ENCODE measurements at places on chromosomes 11 and 22.

DNA sequence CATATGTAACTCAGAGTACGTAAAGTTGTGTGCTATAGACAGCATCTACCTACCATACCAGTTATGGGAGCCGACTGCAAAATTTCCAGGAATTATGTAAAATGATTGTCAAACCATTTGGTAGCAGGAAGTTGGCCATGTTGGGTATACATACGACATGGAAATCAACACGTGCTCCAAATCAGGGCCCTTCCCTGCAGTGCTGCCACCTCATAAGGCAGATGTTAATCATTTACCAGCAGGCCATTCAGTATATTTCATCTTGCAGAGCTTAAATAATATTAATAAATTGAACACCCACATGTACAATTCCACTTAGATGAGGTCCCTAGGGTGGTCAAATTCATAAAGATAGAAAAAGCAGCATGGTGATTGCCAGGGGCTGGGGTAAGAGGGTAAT, 9.8 kb downstream of the MS4A18 start:
- no peak for DNase-seq

GRCh38 chr11:72075109-72075508, 5.2 kb downstream of the NUMA1 start:
- no peak for DNase-seq

DNA sequence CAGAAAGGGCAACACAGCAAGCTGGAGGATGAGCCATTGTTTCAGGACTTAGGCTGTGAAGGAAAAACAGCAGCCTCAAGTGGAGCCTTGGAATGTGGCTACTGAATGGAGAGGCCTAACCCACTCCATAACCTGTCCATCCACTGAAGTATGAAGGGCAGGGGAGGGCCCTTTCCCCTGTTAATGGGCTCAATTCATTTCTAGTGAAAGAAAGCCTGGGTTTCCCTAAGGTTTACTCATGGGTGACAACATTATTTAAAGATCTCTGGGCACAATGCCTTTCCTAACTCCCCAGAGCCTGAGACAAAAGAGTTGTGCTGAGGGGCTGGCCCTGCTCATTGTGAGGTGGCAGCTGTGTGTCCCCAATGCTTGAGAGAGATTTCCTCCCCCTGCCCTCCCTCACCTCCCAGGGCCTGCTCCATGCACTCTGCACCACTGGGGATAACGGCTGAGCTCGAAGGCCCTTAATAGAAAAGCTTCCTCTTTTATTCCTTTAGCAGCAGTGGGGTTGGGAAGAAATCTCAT, 83.8 kb downstream of the ME3 start:
- DNase-seq = no peak

GRCh38 chr22:16801571-16801970, 23.6 kb downstream of the XKR3 start:
- no peak for DNase-seq

DNA sequence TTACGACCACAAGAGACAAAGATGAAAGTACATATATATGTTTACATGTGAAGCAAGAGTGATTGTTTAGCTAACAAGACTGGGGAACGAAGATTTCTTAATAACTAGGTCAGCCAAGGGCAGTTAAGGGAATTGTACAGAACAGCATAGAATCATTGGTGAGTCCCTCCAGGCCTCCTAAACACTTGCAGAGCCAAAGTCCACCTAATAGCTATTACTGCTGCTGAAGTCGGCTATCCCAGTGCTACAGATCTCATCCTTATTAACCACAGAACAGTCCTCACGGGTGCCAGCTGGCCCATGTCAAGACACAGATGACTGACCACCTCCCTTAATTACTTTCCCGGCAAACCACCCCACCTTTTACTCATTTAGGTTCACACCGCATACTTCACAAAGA, 68.5 kb upstream of the OPCML start:
- DNase-seq = no peak

DNA sequence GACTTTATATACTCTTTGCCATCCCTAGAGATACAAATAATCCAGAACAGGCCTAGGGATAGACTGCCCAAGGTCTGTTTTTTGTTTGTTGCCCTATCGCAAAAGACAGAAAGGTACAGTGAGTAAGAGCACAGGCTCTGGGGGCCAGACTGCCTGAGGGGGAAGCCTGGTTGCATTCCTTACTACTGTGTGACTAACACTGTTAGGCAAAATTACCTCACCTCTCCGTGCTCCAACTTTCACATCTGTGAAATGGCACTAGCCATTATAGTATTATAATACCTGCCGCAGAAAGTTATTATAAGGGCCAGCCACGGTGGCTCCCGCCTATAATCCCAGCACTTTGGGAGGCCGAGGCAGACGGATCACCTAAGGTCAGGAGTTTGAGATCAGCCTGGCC, 14.5 kb downstream of the SLC35F2 start:
- DNase-seq = no peak

GRCh38 chr11:34971928-34972327, 55.5 kb downstream of the PDHX start:
- DNase-seq = no peak

GRCh38 chr11:63767565-63768236, 874 bp downstream of the ZFTA start:
- DNase-seq = peak; percentile 63

GRCh38 chr22:23268139-23268712, 87.9 kb downstream of the BCR start:
- no peak for DNase-seq

DNA sequence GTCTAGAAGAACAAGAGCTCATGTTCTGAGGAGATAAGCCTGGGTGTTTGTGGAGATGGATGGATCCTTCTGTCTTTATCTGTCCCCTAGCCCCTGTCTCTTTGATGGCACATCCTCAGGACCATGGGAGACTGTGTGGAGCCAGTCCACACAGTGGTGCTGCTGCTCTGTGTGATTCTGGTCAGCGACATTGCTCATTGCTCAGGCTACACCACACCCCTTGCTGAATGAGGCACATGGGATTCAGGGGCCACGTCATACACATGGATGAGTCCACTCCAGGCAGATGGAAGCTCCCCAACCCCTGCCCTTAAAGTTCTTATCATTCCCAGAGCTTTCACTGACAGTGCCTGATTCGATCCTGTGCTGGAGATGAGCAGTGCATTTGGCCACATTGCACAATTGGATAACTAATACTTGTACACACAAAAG, 222.2 kb downstream of the NAV2 start:
- DNase-seq = no peak

DNA sequence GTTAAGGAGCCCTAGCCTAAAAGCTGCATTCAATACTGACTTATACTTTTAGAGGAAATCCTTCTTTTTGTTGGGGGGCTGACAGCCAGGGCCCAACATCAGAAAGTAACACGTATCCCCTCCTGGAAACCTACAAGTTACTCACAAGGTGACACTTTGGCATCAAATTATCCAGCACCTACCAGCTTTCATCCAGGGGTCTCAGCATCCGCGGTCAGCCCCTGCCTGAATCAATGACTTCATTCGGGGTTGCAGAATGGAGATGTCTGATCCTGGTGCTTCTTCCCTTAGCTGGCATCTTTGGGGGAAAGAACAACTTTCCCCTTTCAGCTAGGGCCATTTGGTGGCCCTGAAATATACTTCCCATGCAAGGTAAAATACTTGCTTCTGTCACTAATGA, 5.3 kb upstream of the NAP1L4 start:
- DNase-seq = no peak

GRCh38 chr11:45527898-45528297, 137.5 kb downstream of the CHST1 start:
- DNase-seq = no peak

DNA sequence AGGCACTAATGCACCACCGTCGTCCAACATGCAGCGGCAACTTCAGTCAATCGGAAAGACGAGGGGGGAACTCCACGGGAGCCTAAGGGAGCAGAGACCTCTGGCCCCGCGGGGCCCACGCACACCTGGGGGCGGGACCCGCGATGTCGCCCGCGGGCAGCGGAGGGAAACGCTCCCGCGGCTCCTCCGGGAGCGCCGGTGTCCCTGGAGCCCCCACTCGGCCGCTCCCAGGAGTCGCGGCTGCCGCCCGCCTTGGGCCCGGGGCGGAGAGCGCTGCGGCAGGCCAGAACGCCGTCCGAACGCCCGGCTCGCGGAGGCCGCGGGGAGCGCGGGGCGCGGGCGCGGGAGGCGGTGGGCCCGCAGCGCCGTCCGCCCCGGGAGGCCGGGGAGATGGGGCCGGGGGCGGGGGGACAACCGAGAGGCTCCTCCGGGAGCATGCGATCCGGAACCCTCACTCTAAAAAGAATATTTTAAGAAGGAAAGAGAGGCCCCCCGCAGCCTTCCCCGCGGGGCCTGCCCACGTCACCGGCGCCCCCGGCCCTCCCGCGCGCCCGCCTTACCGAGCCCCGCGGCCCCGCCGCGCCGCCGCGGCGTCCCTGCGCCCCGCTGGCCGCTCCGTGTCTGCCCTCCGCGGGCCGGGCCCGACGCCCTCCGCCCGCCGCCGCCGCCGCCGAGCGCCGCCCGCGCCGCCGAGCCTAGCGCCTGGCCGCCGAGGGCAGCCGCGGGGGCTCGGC, 86.6 kb upstream of the ARHGAP32 start:
- peak; percentile 21 for DNase-seq

GRCh38 chr22:24040946-24041345, 29.8 kb downstream of the CABIN1 start:
- no peak for DNase-seq

- no peak for DNase-seq
Measured at GRCh38 chr11:134554861-134555260, 142.8 kb upstream of the B3GAT1 start.

GRCh38 chr11:46321757-46322156, 25.5 kb upstream of the DGKZ start:
- no peak for DNase-seq

DNA sequence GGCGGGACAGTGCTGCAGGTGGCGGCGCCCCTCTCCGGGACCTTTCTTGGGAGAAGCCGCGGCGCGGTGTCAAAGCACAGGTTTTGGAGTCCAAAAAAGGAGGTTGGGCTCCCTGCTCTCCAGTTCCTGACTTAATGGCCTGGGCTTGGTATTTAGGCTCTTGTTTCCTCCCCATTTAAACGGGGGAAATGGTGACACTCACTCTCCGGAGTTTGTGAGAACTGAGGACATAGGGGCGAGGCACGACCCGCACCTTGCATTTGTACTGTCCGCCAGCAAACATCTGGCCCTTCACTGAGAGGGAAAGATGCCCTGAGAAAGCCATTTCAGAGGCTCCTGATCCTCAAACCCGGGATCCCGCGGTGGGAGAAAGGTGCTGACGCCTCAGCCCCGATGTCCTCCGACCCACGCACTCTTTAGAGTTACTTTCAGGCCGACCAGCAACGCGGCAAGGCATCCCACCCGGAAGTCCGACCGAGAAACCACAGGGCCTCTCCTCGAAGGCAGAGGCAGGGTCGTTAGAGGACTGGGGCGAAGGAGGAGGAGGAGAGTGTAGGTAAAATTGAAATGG, 2.9 kb upstream of the WDR74 start:
- DNase-seq = peak; percentile 38

GRCh38 chr11:78539506-78539905, 35.2 kb downstream of the NARS2 start:
- no peak for DNase-seq

GRCh38 chr11:35116245-35116644, 22.7 kb upstream of the CD44 start:
- DNase-seq = no peak

DNA sequence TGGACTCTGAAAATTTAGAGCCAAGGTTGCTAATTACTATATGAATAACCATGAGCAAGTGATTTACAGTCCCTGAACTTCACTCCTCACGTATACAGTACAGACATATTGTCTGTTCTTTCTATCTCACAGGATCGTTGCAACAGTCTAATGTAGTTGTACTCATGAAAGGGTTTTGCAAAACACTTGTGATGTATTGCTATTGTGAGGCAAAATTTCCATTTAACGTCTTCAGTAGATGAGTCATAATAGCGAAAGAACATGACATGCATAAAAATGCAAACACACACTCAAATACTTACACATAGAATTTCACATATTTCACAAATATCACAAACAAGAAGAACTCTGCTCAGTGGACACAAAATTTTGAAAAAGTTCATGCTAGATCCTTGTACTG, 134.6 kb upstream of the TRPC6 start:
- DNase-seq = no peak

DNA sequence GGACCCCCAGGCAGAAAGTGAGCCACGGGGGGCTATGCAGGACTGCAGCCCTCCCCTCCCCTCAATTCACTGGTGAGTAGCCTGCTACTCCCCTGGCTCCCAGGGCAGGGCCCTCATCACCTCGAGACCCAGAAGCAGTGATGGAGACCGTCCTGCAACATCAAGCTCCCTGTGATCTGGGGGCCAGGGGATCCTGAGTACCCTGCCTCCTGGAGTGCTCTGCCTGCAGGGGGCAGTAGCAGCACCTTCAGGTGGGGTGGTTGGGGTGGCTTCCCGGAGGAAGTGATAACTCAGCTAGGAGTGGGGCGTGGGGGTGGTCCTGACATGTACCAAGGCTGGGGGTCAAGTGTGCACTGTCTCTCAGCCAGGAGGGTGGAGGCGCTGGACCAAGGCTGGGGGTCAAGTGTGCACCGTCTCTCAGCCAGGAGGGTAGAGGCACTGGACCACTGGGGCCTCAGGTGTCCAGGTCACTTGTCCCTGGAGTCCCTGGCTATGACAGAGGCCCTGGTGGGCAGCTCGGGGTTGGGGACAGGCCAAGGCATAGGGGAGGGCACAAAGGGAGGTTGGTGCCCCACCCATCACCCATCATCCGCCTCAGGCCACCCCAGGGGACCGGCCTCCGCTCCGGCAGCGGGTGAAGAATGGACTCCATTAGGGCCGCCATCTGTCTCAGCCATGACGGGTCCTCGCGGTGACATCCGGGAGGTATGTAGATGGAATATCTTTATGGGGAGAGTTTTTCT, 9.4 kb downstream of the RTN4R start:
- DNase-seq = peak; percentile 36

DNA sequence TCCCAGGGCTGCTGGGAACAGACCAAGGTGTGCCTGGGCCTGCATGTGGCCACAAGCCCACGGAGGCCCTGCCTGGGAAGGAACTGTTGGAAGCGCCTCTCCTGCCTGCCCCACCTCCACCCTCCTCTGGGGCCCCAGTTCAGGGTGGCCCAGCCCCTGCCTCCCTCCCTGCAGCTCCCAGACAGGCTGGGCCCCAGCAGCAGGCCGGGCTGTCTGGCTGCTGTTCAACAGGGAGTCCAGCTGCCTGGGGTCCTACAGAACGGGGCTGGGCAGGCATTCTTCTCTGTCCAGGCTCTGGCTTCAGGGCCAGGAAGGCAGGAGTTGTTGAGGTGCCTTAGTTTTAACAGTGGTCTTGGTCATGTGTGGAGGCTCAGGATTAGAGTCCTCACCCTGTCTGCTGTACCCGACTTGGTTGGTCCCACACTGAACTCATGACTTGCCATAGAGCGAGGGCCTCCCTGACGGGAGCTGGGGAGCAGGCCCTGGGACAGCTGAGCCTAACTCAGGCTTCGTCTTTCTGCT, 11.8 kb downstream of the PRDM11 start:
- no peak for DNase-seq

DNA sequence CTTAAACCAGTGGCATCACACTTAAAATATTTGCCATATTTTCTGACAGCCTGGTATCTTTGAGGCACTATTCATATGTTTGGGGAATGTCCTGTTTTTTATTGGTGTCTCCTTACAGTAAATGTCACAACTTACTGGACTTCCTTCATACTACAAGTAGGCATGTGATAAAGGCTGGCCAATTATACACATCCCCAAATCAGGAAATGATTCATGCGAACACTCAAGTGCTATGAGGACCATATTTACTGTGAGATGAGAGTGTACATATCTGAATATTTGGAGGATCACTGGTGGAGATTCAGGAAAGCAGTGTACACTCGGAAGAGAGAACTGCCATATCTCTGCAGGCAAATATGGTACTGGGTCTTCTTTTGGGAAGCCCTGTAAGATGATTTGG, 913.8 kb upstream of the CHORDC1 start:
- no peak for DNase-seq

GRCh38 chr11:42417691-42418090, 894.1 kb upstream of the API5 start:
- DNase-seq = no peak
